C1 segment of cervical spinal cord (tissue), 14 donors: ENCODE measurements at places on chromosomes 3 and 15.

DNA sequence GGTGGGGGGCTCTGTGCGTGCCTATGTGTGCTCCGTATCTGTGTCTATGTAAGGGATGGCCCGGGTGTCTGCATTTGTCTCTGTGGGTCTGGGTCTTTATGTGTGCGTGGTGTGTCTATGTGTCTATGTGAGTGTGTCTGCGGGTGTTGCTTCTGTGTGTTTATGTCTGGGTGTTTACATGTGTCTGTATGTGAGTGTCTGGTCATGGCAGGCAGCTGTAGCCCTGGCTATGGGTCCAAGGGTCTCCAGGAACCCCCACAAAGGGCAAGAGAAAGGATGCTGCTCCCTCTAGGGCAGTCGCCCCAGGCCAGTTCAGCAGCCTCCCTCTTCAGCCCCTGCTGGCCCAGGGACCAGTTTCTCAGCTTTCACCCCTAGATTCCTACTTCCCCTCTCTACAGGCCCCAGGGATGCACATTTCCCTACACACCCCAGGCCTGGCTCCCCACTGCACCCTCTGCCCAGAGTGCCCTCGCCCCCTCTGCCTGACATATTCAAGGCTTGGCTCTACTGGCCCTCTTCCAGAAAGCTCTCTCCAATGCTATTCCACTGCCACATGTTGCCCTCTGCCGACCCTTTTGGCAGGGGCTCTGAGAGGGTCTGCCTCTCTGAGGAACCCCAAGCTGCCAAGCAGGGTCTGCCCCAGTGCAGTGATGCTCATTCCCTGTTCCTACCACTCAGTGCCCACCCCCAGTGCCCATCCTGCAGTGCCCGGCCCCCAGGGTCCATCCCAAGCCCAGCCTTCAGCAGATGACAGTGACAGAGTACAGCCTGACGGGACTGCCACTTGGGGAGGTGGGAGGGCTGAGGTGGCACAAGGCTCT, 1.0 kb upstream of the MYL3 start:
- no peak for DNase-seq

- no peak for DNase-seq
Observed at GRCh38 chr15:75163150-75163564, 38.5 kb upstream of the C15orf39 start.

GRCh38 chr3:64354221-64354620, 129.0 kb upstream of the PRICKLE2 start:
- DNase-seq = no peak

DNA sequence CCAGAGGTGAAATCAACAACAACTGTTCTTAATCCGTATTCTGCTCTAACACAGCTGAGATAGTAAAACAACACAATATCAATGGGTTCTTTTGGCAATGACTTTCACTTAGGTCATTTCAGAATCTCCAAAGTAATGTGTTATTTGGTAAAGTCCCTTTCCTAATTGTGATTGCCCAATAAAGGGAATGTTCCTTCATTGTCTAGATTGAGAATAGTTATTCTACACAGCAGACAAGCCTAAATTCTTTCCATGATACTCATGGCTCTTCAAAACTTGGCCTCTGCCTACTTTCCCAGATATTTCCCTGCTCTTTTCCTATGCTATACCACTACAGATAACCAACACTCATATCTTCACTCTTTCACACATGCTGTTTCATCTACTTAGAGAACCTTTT, 219.8 kb downstream of the FMN1 start:
- DNase-seq = no peak

DNA sequence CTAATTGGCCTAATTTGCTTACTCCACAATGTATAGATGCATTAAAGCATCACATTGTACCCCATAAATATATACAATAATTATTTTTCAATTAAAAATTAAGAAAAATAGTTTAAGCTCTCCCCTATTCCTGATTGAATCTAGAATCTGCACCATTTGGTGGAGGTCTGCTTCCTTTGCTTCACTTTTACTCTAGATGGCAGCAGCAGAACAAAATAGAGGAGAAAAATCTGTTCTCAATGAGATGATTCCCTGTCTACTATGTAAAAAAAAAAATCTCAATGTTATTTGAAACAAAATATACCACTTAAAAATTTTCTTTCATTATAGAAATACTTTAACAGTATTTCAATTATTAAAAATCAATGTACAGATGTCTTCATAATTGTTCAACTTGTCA, 109.6 kb upstream of the FXR1 start:
- DNase-seq = no peak
